ENCODE measurements at places on chromosomes 11 and 22. TPM values are rescaled to one million over a fixed set of nuclear protein-coding genes. Genes with fewer than 3 reads are reported as not detected.

WNT11 gene
- not detected for total RNA-seq

ZNF280B gene
- 1.9 TPM for total RNA-seq

RASSF10 gene
- total RNA-seq = 2.6 TPM

SLC25A45 gene
- 0.65 TPM for total RNA-seq

ST13 gene
- total RNA-seq = 255 TPM

GRM5 gene
- 0.15 TPM for total RNA-seq

CTSF gene
- 6.6 TPM for total RNA-seq

APLNR gene
- total RNA-seq = not detected

JAML gene
- not detected for total RNA-seq

SMTNL1 gene
- total RNA-seq = not detected

IGLL5 gene
- total RNA-seq = not detected

CEP126 gene
- 3.8 TPM for total RNA-seq

MIF gene
- total RNA-seq = 213 TPM

P2RX6 gene
- 1.1 TPM for total RNA-seq

CASP5 gene
- total RNA-seq = not detected

MOGAT2 gene
- not detected for total RNA-seq

F2 gene
- total RNA-seq = 1.1 TPM

MOB2 gene
- total RNA-seq = 36.5 TPM

MAPK8IP2 gene
- 0.30 TPM for total RNA-seq

HTR3A gene
- 0.35 TPM for total RNA-seq

PKDREJ gene
- total RNA-seq = not detected

OR5B2 gene
- total RNA-seq = not detected

PANX2 gene
- total RNA-seq = not detected

APOL4 gene
- not detected for total RNA-seq

ST14 gene
- total RNA-seq = 35.1 TPM

MYO18B gene
- not detected for total RNA-seq

GNG3 gene
- total RNA-seq = not detected

USP35 gene
- total RNA-seq = 12.4 TPM

PATE2 gene
- not detected for total RNA-seq

OR56A1 gene
- not detected for total RNA-seq

PDGFD gene
- total RNA-seq = 4.2 TPM

ZP1 gene
- total RNA-seq = not detected

PC gene
- 5.4 TPM for total RNA-seq

IL18 gene
- 1.6 TPM for total RNA-seq

Data from renal cortical epithelial cell (primary cell).